Caudate nucleus (tissue), 63 donors: ENCODE measurements at places on chromosomes 3 and 15.

- DNase-seq, result no peak
Measured at GRCh38 chr15:71182522-71182921, 67.3 kb downstream of the THSD4 start.

DNA sequence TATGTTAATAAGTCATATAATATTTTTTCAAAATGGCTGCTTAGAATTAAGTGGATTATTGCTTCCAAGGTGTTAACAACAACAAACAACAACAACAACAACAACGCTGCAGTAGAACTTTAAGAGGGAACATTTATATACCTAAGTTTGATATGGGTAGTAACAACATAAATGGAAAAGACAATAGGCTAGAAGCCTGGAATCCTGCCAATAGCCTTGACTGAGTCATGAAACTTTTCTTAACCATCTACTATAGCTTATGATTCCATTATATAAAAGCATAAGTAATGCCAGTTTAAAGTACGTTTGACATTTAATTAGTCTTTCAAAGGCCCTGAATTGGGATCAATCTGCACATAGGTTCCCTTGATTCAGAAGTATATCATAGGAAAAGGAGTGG, 31.2 kb downstream of the SATB1 start:
- no peak for DNase-seq

- DNase-seq, result no peak
Measured at GRCh38 chr3:89171687-89172545, 64.5 kb downstream of the EPHA3 start.

DNA sequence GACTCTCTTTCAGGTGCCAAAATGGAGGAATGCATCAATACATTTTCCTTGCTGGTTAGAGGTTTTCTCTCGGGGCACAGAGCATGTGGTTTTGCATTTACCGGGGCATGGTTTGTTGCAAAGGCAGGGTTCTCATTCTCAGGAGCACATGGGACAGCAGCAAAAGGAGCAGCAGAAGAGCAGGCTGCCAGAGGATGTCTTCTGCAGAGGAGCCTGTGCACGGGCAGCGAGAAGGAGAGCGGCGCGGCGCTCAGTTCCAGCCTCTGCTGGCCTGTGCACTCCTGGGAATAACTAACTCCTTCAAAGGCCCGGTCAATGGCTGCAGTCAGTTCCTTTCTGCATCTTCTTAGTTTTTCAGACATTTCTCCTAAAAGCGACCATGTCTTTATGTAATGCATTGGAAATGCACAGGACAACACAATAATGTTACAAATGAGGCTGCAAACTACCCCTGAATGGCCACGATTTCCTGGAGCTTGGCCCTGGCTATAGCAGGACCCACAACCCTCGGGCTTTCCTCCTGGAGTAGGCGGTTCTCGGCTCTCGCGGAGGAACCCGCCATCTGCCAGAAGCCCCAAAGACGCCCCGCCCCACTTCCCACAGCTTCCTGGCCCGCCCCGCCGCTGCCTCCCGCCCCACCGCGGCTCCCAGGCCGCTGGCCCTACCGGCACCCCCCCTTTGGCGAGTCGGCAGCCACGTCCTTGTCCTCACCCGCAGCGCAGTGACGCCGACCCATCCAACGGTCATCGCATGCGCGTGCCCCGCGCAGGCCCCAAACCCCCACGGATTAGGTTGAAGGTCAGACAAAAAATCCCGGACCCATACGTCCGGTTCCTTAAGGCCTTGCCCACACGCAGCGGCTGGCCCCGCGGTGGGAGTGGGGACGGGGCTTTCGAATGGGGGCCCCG, at the start of gene C3orf62:
C3orf62 (minus strand) TSS at position 758 of the 908 bp plus-strand sequence; CDS start at position 398, 360 bp downstream.
- DNase-seq, result peak; percentile 70

- no peak for DNase-seq
Measured at GRCh38 chr3:97917813-97918536, 54.3 kb downstream of the RIOX2 start.

DNA sequence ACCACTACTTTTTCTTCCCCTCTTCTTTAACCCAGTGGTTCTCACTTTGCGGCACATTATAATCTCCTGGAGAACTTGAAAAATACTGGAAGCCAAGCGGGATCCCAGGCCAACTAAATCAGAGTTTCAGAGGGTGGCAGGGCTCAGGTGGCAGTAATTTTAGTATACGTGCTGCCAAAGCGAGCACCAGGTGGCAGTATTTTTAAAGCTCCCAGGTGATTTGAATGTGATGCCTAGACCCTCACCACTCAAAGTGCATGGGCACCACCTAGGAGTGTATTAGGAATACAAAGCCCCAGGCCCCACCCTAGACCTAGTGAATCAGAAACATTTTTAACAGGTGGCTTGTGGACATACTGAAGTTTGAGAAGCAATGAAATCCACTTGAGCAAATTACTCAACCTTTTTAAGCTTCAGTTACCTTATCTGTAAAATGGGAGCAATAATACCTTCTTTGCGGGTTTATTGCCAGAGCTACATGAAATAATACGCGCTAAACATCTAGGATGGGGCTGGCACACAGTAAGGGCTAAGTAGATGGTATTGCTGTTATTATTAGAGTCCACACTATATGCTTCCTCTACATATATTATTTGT, 8.3 kb downstream of the B3GALNT1 start:
- no peak for DNase-seq
